Right renal cortex interstitium (tissue), 3 donors: ENCODE measurements at places on chromosomes 4 and X.

DNA sequence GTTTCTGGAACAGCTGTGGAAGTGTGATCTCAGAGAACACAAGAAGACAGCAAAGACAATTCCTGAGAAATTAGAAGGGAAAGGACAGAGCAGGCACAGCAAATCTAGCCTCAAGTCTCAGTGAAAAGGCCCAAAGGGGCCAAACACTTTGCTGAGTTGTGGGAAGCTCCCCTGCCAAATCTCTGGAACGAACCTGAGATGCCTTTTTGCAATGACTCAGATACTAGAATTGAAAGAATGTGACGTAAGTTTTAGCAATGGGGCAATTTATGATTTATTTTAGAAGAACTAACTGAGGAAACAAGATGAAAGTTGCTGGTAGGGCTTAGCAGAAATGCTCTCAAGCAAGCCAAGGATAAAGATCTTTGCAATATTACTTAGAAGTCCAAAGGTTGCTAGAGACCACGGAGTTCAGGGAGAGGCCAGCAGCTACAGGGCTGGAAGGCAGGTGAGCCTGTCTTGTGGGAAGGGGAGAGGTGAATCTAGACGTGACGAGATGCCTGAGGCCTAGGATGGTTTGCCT, 92.8 kb downstream of the AMELX start:
- DNase-seq, result no peak

DNA sequence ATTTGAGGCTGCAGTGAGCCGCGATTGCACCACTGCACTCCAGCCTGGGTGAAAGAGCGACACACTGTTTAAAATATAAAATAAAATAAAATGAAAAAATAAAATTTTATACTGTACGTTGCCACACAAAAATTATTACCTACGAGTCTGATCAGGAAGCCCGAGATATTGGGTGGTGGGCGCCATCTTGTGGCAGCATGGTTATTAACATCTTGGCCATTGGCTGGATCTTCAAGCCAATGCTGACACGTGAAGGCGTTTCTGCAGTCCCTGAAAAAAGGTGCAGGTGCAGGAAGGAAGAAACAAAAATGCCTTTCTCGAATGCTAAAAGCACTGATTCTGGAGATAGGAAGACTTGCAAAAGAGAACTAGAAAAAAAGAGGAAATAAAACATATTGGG, 4.9 kb upstream of the TLR8 start:
- peak; percentile 5 for DNase-seq

GRCh38 chr4:140615451-140615850, 46.7 kb upstream of the UCP1 start:
- DNase-seq, result no peak

- no peak for DNase-seq
Measured at GRCh38 chrX:120000490-120001246, 57.1 kb upstream of the NKAP start.

DNA sequence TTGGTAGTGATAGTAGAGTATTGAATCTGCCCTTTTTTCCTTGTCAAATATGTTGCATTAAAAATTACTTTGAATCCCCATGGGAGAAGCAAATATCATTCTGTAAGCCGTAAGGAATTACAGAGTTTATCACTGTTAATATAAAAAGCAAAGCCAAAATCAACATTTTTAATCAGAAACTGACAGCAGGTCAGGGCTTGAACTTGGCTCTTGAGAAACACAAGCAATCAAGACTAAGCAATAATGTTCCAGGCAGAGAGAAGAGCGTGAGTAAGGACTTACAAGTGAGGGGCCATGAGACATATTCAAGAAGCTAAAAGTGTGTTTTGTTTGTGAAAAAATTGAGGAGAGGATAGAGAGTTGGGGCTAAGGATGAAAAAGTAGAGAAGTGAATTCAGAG, 68.2 kb downstream of the ARHGAP6 start:
- no peak for DNase-seq

DNA sequence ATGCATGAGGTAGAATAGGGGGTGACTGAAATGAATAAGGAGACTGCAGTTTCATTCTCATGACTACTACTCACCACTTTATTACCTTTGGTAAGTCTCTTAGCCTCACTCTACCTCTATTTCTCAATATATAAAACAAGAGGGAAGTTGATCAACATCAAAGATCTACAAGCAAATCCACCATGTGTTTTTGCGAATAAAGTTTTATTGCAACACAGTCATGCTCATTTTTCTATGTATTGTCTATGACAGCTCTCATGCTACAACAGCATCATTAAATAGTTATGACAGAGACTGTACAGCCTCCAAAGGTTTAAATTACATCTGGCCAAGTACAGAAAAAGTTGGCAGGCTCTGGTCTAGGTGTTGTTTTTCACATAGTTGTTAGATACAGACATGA, 72.6 kb upstream of the CPEB2 start:
- DNase-seq, result no peak

GRCh38 chrX:153864101-153864500, 21.9 kb downstream of the L1CAM start:
- no peak for DNase-seq

DNA sequence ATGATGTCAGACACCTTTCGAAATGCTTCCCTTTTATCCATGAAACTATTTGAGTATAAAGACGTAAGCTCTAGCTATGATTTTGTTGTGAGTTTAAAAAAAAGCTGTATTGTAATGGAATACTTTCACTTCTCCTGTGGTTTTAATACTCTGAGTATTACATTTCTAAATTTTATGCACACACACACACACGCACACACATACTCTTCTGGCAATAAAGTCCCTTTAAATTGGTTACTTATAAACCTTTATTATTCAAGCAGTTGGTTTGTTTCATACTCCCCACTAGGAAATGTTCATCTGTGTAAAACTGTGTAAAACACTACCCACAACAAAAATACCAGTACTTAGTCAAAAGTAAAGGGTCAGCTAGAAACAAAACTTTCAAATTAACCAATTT, 18.2 kb downstream of the VAMP7 start:
- no peak for DNase-seq

- no peak for DNase-seq
Measured at GRCh38 chr4:24910499-24910898, 2.3 kb downstream of the CCDC149 start.
